Fibroblast of lung (primary cell): ENCODE measurements at places on chromosomes 7 and 10.

DNA sequence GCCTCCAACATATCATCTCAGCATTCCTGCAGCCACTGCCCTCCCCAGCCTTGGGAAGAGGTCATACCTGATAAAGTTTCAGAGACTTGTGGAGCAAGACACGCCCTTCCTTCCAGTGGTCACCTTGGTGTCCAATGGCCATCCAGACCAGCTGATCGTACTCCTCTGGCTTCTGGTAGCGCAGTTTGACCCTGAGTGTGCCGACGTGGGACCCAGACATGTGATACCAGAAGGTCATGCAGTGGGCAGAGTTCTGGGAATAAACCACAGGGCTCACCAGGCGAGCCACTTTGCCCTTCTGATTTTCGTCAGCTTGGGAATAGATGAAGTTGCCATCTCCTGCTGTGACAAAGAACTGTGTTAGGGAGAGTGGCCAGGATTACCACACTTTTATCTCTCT, 148.3 kb downstream of the NRP1 start:
- DNase-seq: no peak

DNA sequence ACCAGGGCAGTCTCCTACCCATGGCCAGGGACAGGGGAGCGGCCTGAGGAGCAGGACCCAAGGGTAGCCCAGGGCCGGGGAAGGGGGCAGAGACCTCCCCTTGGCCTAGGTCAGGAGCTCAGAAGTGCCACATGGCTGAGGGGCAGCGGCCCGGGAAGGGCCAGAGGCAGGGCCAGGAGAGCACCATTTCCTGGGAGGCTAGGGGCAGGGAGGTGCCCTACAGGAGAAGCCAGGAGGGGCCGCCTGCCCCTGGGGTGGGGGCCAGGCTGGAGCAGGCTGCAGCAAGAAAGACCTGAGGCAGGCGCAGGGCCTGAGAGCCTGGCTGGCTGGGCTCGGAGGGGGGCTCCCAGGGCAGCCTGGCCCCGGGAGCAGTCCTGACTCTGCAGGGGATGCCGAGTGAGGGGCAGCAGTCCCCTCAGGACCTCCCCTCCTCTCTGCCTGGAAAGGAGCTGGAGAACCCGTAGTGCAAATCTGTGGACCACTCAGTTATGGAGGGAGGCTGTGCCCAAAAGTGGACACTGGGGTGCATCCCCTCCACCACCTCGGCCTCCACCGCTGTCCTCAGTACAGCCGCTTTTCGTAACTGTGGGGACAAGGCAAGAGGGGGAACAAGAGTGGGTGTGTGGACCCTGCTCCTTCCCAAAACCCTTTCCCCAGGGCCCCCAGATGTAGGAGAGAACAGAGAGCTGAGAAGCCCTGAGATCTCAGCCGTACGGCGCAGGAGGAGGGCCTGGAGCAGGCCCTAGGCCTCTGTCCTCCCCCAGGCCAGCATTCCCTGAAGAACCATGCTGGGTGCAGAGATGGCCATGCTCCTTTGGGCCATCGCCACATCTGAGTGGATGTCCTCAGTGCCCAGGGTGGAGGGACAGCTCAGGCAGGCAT, 17.1 kb downstream of the IMPDH1 start:
- no peak for DNase-seq

DNA sequence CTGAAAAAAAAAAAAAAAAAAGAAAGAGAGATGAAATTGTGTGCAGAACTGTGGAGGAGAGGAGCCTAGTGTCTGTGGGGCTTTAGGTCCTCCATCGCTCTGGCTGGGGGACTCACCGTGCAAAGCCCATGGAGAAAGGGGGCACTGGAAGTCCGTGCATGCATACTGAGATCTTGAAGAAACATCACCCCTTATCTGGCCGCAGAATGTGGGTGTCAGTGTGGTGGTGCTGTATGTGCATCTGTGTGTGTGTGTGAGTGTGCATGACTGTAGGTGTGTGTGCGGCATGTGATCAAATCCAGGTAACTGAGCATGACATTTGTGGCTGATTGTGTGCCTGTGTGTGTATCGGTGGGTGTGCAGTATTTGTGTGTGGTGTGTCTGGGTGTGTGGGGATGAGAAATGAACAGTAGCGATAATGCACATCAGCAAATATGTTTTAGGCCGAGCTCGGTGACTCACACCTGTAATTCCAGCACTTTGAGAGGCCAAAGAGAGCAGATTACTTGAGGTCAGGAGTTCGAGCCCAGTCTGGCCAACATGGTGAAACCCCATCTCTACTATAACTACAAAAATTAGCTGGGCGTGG, 8.8 kb upstream of the CLDN3 start:
- no peak for DNase-seq

GRCh38 chr7:31129067-31129466, 77.0 kb downstream of the ADCYAP1R1 start:
- DNase-seq: no peak

DNA sequence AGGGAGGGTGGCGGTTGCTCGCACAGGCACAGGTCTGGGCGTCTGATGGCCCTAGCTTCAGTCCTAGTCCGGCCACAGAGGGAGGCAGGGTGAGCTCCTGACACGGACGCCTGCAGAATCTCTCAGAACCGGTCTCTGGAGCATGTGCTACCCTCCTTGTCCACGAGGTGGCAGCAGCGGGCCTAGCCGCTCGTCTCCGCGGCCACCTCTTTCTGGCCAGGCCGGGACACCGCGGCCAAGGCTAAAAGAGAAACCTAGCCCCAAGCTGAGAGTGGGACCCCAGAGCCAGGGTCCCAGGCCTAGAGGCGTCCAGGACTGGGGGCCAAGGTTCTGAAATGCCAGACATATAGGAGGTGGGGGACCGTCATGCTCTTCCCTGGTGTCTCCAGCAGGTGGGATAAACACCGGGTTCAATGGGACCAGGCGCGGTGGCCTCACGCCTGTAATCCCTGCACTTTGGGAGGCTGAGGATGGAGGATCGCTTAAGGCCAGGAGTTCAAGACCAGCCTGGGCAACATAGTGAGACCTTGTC, 3.2 kb upstream of the LAT2 start:
- peak; percentile 46 for DNase-seq

DNA sequence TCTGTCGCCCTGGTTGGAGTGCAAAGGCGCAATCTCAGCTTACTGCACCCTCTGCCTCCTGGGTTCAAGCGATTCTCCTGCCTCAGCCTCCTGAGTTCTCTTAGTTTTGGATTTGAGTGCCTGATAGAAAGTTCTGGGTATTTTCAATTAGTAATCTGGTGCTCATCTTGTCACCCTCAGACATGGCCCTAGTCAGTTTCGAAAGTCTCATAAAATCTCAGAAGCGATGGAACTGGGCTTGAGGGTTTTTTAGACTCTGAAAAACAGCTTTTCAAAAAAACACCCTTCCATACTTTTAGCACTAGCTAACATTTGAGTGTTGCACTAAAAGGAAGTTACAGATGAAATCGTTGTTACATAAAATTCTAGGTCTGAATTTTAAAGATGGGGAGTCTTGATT, 9.4 kb upstream of the PIP4K2A start:
- no peak for DNase-seq

GRCh38 chr7:133723044-133723443, 404.1 kb upstream of the LRGUK start:
- no peak for DNase-seq

DNA sequence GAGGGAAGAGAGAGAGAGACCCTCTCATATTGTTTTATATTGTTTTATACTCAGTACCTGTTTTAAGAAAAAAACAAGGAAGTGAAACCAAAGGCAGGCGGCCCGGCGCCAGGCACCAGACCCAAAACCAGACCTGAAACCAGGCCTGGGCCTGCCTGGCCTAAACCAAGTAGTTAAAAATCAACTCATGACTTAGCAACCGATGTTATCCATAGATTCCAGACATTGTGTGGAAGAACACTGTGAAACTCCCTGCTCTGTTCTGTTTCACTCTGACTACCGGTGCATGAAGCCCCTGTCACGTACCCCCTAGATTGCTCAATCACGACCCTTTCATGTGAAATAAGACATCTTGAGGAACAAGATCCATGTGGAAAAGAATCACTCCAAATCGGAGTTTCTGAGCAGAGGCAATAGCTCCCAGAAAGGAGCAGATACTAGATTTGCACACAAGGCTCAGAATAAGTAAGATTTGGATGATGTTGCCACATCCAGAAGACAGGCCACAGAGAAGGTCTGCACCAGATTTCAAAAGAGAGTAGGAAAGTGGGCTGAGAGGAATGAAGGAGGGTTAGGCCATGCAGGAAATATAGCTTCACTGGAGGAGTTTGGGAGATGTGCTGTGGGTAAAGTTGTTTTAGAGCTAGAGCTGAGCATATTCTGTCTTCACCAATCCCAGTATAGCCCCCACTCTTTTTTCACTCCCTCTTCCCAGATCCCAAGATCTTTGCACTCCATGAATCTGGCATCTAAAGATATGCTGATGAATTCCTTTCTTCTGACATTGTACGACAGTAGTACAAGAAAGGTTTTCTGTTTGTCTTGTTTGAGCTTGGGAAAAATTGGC, 8.8 kb upstream of the ZNF248 start:
- no peak for DNase-seq

DNA sequence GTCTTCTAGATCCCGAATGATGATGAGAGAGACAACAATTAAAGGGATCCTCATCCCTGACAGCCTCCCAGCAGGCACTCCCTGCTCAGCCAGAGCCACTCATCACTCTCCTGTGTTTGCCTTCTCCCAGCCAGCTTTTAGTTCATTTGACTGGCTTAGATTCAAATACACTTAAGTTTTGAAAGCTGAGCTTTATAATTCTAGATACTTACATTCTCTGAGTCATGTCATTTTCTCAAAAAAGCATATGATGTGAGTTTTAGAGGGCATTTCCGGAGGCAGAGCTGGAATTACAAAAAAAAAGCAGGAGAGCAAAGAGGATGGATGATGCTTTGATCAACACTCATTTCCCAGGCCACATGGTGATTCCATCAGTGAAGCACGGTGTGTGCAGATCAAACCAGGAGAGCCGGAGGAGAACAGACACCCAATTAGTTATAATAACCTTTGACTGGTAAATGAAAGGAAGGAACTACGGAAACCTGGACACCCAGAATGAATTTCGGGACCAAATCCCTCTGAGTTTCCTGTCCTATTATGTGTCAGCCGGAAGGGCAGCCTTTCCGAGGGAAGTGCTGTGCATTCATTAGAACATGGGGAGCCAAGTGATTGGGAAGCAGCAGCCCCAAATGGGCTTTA, 81.5 kb upstream of the HPS1 start:
- DNase-seq: peak; percentile 23

- DNase-seq: no peak
Observed at GRCh38 chr10:69472544-69472943, 21.3 kb downstream of the TSPAN15 start.

DNA sequence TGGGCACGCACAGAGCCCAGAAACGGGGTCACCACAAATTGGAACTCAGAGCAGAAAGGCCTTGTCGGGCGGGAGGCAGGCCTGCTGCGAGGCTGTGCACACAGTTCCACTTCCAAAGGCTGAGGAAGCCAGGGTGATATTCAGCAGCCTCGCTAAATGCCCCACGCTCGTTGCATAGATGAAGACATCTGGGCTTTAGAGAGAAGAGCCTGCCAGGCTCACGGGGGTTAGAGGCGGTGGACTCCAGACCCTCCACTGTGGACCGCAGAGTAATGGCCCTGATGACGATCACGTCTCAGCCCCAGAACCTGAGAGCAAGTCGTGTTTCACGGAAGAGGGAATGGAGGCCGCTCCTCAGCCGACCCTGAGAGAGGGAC, 104.2 kb downstream of the DNAJB6 start:
- DNase-seq: no peak

DNA sequence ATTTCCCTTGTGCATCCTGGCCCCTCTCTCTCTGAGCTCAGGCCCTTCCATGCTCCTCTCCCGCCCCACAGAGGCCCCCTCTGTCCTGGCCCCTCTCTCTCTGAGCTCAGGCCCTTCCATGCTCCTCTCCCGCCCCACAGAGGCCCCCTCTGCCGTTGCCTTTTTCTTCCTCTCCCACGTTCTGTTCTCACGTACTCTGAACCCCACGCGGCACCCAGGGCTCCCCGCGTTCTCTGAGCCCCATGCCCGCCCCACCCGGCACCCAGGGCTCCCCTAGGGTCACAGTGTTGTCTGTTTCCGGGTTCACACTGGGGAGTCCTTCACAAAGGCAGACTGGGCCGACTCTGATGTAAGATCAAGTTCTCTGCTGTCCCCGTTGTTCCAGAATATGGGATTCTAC, 336.8 kb downstream of the DNAJB6 start:
- no peak for DNase-seq

DNA sequence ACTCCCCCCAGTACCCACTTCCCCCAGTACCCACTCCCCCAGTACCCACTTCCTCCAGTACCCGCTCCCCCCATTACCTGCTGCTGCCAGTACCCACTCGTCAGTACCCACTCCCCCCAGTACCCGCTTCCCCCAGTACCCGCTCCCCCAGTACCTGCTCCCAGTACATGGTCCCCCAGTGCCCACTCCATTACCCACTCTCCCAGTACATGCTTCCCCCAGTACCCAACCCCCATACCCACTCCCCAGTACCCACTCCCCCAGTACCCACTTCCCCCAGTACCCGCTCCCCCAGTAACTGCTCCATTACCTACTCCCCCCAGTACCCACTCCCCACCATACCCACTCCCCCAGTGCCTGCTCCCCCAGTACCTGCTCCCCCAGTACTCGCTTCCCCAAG, 550.6 kb downstream of the DNAJB6 start:
- no peak for DNase-seq
